ENCODE measurements at places on chromosomes 1 and 21.

DNA sequence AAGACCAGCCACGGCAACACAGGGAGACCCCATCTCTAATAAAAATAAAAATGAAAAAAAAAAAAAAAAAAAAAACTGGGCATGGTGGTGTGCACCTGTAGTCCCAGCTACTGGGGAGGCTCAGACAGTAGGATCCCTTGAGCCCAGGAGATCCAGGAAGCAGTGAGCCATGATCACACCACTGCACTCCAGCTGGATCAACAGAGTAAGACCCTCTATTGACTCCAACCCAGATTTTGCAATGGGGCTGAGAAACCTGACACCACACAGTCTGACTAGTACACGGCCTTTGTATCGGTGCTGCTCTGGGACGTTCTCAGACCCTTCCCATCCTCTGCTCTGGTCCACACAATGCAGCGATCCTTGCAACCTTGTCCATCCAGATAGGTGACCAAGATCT is 31.8 kb downstream of the SPATA21 start:
- DNase-seq = no peak

- no peak for DNase-seq
These were observed 42.4 kb downstream of the CRYAA start for GRCh38 chr21:43211072-43211759.

- no peak for DNase-seq
These were observed 7.7 kb downstream of the GALNT2 start for GRCh38 chr1:230074762-230075161.

GRCh38 chr1:236868625-236869467 is 73.8 kb downstream of the MTR start:
- DNase-seq = no peak

- DNase-seq = peak; percentile 87
These were observed at the start of gene SMPDL3B for GRCh38 chr1:27934818-27935549. Gene SMPDL3B (plus strand): TSS chr1:27935000. CDS start chr1:27935184, 184 bp downstream.

- DNase-seq = no peak
These were observed 89.3 kb downstream of the PAX7 start for GRCh38 chr1:18719786-18720451.

- no peak for DNase-seq
These were observed 41.1 kb downstream of the UMODL1 start for GRCh38 chr21:42112238-42112637.

DNA sequence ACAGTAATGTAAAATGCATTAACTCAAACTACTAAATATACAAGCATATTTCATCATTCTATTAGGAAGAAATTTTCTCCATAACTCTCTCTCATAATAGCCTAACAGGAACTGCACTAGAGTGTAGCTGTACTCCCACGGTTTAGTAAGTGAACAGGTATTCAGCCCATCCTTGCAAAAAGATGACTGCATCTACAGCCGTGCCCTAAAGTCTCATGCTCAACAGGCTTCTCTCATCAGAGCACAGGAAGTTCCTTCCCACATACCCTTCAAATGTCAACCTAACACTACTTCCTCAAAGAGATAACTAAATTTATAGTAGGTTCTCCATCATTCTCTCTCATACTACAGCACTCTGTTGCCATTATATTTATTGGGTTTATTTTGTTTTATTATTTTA is 251.6 kb downstream of the AKT3 start:
- no peak for DNase-seq

- no peak for DNase-seq
These were observed 29.4 kb downstream of the MRPL37 start for GRCh38 chr1:54229281-54229891.

- no peak for DNase-seq
These were observed 35.7 kb upstream of the RCC1 start for GRCh38 chr1:28470146-28470545.

DNA sequence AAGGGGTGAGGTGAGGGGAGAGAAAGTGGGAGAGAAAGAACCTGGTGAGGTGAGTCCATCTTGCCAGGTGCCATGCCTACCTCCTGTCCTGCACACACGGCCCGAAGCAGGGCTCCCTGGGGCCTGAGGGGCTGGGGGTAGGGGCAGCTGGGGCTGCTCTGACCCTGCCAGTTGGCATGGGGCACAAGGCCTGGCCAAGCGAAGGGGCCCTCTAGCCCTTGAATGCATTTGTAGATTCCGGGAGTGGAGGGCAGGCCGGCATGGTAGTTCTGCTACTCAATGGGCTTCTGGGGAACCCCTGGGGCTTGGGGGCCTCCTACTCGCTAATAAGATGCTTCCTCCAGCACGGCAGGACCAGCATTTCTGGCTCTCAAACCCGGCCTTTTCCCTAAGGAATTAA is 3.6 kb upstream of the PRDM16 start:
- no peak for DNase-seq

- DNase-seq = no peak
These were observed 7.5 kb upstream of the SOX13 start for GRCh38 chr1:204065174-204065985.

- no peak for DNase-seq
These were observed 8.4 kb downstream of the PDE9A start for GRCh38 chr21:42661688-42662429.

DNA sequence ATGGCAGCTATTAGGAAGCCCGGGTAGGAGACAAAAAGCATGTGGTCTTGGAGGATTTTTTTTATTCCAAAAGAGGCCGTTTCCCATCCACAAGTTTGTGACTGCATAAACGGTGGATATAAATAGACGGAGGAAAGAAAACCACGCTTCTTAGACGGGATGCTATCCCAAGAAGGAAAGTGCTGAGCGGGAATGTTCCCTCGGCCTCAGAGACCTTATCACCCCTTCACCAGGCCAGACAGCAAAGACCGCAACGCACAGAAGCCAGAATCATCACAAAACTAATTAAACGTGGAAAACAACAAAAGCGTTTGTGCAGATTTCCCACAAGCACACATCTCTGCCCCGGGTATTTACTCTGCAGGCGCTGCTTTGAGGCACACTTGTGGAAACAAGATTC is 43.2 kb downstream of the HLCS start:
- no peak for DNase-seq

DNA sequence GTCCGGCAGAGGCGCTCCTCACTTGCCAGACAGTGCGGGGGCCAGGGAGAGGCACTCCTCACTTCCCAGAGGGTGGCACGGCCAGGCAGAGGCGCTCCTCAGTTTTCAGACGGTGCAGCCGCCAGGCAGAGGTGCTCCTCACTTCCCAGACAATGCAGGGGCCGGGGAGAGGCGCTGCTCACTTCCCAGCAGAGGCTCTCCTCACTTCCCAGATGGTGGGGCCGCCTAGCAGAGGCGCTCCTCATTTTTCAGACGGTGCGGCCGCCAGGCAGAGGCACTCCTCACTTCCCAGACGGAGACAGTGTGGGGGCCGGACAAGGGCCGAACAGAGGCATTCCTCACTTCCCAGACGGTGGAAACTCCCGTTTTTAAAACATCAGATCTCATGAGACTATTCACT is 238.4 kb upstream of the CACYBP start:
- no peak for DNase-seq

- DNase-seq = peak; percentile 71
These were observed 74.7 kb downstream of the NTPCR start for GRCh38 chr1:233025157-233025556.

DNA sequence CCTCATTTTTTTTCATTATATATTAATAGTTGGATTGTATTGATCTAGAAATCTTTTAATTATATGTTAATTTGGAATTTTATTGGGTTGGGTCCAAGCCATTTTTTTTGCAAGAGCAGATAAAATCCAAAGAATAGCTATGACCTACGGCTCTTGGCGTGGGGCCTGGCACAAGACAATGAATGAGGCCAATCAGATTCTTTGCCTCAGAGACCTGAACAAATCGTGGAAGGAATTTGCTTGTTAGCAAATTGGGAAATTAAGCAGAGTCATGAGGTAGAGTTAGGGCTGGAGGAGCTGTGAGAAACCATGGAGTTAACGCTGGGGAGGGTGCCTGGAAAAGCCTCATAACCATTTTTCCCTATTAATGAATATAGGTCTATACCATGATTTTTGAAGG is 40.1 kb downstream of the CAMSAP2 start:
- DNase-seq = no peak

DNA sequence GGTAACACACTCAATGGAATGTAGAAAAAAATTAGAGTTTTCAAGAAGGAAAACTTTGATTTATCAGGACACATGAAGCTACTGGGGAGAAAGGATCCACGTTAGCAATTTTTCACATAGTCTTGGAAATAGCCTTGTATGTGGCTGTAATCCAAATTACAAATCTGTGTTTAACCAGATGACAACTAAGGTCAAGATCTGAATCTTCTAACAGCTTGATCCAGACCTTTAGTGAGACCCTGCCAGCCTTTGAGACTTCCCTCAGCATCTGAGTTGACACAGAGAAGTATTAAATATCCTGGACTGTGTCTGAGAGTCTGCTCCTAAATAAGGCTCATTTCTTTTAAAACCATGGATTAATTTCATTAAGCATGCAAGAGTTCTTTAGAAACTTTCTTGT is 135.9 kb upstream of the KCNK2 start:
- no peak for DNase-seq

DNA sequence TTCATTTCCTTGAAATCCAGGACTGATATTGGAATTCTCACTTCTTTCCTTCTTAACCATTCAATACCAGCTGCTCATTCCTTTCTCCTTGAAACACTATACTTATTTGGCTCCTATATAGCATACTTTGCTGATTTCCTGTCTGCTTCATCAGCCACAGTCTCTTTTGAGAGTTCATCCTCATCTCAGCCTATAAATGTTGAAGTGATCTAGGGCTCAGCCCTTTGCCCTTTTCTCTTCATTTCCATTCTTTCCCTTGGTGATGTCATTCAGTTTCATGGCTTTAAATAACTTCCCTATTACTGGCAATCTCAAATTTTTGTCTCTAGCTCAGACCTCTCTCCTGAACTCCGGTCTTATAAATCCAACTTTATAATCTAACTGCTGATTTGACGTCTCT is 24.1 kb upstream of the RABGAP1L start:
- no peak for DNase-seq

DNA sequence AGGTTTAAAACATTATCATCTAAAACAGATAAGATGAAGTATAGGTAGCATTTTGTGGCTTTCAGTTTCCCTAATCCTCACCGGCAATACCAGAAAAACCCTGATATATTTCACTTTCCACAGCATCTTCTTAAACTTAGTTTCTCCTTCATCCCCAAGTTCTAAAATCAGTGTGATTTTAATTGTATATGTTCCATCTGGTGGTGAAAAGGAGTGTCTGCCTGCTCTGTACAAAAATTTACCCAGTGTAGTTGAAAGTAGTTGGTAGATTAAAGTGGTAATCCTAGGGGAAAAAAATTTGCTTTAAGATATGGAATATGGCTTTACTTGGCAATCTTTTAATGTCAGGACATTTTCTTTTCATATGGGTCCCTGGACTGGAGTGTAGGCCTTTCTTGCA is 74.3 kb downstream of the CEP350 start:
- DNase-seq = no peak

- no peak for DNase-seq
These were observed 74.4 kb downstream of the CD58 start for GRCh38 chr1:116496380-116496779.

DNA sequence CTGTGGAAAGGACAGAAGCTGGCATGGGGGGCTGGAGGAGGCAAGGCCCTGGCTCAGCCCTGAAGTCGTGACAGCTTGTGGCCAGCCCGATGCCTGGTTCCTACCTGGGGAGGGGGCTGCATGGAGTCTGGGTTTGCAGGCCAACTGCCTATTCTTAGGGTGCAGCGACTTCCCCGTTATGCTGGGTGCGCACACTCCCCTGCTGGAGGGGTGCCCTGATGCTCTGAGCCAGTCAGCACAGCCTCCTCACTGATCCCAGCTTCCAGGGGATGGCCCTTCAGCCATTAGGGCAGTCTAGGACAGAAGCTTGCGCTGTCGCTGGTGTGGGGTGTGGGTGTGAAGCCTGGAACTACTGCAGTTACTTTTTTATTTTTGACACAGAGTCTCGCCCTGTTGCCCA is 30.0 kb upstream of the SLC19A1 start:
- DNase-seq = no peak

GRCh38 chr1:237059244-237059643 is 17.3 kb downstream of the RYR2 start:
- no peak for DNase-seq

- no peak for DNase-seq
These were observed 2.3 kb upstream of the USP16 start for GRCh38 chr21:29022166-29022565.

GRCh38 chr1:231032963-231033362 is 7.1 kb downstream of the FAM89A start:
- no peak for DNase-seq

- no peak for DNase-seq
These were observed 11.6 kb downstream of the ERRFI1 start for GRCh38 chr1:8014381-8014988.

- DNase-seq = no peak
These were observed 12.2 kb upstream of the CDC42BPA start for GRCh38 chr1:227330279-227331076.

DNA sequence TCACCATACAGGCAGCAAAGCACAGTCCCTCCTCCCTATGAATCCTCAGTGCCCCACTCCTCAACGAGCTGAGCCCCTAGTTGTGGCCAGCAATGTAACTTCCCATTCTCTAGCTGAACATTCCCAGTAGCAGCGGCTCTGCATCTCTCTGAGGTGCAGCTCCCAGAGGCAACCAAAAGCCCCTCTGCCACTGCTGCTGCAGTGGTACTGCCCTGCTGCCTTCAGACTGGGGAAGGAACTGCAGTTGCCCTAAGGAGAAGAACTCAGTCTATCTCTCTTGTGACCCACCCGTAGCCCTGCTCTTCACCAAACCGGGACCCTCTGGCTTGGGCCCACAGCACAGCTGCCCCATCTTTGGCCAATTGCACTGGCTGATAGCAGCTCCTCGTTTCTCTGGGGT is 31.6 kb downstream of the PYHIN1 start:
- DNase-seq = no peak

DNA sequence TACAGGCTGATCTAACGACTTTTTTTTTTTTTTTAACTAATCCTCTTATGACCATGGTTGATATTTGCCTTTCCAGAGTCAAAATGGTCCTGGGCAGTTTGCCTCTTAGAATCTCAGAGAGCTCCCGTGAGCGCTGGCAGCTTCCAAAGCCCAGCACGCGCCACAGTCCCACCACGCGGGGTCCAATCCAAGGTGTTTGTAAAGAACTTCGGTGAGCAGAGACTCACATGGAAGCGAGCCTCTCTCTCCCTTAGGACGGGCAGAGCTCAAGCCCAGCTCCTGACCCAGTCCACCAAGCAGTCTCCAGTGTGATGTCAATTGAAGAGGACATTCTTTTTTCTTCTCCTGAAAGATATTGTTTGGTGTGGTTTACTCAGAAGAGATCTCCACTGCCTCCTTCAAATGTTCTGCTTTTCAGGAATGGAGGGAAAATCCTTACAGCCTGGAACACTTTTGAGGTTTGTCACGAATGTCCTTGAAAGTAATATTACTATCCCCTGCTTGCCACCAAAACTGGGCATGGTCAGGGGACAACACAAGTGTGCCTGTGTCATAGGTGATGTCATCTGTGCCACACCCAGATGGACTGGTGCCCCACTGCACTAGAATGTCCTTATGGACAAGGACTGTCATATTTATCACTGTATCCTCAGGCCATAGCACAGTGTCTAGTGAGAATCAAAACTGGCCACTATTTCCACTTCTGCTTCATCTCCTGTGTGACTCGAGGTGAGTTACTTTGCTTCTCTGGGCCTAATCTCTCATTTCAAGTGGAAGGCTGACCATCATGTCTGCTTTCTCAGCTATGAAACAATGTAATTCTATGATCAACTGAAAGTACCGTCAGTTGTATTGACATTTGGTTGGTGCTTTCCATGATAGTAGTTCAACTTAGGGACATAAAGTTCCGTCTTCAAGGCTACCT is 97.4 kb upstream of the EDEM3 start:
- DNase-seq = no peak

- no peak for DNase-seq
These were observed 121.3 kb upstream of the HOOK1 start for GRCh38 chr1:59693406-59693805.

- DNase-seq = no peak
These were observed 939.4 kb downstream of the BRINP3 start for GRCh38 chr1:189538271-189538670.

Measured in NCI-H510A (cell line).